A172 (cell line): ENCODE measurements at places on chromosomes 13 and 19. TPM values are rescaled to one million over a fixed set of nuclear protein-coding genes. Genes with fewer than 3 reads are reported as not detected.
A peak's percentile ranks its signal among the peaks of the same experiment; 100 is the strongest.

GRCh38 chr19:17329366-17330261, 5.0 kb downstream of the ANO8 start:
- DNase-seq: no peak

TEKTIP1 gene
- not detected in 2 replicates for total RNA-seq

FUT6 gene
- total RNA-seq: not detected in 2 replicates

DNA sequence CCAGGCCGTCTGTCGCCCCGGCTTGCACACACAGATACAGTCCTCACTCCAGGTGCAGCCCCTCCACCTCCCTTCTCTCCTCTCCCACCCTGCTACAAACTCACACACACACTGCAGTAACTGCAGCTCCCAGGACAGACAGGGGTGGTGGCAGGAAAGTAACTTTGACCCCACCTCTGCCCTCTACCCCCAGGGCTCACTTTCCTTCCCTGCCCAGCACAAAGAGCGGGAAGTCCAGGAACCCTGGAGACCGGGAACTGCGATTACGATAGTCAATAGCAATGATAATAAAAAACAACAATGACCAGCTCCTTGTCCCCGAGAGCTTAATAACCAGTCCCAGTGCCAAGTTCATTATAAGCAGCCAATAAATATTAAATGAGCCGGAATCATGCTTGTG, at the start of gene CEACAM20:
TSS of gene CEACAM20 (minus strand) at position 140 of the 400 bp plus-strand sequence. CDS start 166 bp downstream, outside the sequence.
- DNase-seq: no peak

EVI5L gene
- 20.2 and 21.1 TPM in 2 replicates for total RNA-seq

GRCh38 chr13:98761126-98761985, 8.9 kb upstream of the SLC15A1 start:
- DNase-seq: peak; percentile 23

GADD45B gene
- 92.7 and 97.6 TPM in 2 replicates for total RNA-seq

DCT gene
- not detected in 2 replicates for total RNA-seq

TMPRSS9 gene
- total RNA-seq: not detected in 2 replicates

TEX26 gene
- not detected in 2 replicates for total RNA-seq

- no peak for DNase-seq
Observed at GRCh38 chr19:7417671-7418324, 69.1 kb downstream of the ARHGEF18 start.

DNA sequence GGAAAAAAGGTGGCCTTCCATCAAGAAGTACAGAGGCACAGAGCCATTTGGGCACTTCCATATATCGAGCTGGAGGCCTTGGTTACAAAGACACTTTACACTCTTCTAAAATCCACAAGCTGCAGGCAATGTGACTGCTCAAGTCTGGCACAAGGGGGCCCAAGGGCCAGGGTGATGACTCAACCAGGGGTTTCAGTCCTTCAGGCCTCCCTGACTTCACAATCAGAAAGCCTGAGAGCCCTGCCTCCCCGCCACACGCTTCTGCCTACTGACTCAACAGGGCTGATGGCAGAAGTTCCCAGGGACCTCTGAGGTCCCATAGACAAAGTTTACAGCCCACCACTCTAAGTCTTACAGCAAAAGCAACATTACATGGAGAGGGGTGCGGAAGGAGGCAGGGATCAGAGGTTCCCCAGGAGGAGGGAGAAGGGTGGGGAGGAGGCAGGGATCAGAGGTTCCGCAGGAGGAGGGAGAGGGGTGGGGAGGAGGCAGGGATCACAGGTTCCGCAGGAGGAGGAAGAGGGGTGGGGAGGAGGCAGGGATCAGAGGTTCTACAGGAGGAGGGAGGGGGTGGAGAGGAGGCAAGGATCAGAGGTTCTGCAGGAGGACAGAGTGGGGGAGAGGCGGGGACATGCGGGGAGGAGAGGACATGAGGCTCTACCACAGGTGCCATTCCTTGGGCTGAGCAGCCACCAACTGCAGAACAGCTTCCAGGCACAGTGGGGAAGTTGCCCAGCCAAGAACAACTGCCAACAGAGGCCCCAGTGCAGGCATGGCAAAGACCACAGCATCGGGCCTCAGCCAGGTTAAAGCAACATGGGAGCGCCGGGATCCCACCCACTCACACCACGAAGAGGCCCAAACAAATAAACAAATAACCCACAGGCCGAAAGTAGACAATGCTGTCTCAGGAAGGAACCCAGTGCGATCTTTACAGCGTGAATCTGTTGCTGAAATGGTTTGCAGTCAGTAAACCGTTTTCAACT, 52.0 kb downstream of the SLC7A1 start:
- no peak for DNase-seq

DNA sequence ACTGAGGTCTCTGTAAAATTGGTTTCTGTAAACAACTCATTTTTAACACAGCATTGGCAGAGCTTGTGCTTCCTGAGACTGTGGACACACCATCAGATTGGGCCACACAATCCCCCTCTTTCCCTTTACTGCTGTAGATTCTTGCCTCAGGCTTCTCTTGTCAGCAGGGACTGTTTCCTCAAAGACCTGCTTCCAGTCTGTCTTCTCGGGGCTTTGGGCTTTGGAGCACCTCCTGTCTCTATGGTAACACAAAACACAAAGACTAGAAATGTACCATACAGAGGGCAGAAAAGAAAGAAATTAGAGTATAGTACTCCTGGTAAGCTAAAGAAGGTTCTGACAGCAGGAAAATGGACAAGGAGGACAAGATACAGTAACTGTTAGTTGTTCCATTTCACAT, 484.5 kb downstream of the DIAPH3 start:
- no peak for DNase-seq

- no peak for DNase-seq
Observed at GRCh38 chr19:34493649-34494044, 12.1 kb downstream of the WTIP start.

HIPK4 gene
- 0.38 TPM in 1 of 2 replicates, not detected in the other for total RNA-seq
